ENCODE measurements at places on chromosomes 7 and 10.

DNA sequence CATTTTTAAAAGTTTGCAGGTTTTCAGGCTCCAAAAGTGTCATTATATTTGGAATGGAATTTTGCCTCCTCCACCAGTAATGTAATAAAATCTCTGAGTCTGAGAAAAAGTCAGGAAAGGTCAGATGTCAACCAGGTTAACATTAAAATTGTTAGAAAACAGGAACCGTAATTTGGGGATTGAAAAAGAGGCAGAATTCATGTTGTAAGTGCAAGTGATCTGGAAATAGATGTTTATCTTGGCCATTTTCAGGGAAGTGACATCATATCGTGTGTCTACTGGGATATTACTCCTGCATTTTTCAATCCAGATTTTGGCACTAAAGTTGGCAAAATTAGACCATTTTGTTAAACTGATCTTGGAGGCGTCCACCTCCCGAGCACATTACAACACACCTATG, 428.5 kb upstream of the MGMT start:
- DNase-seq: no peak

- no peak for DNase-seq
These were observed 1.4 kb downstream of the ZNF438 start for GRCh38 chr10:31030260-31030659.

DNA sequence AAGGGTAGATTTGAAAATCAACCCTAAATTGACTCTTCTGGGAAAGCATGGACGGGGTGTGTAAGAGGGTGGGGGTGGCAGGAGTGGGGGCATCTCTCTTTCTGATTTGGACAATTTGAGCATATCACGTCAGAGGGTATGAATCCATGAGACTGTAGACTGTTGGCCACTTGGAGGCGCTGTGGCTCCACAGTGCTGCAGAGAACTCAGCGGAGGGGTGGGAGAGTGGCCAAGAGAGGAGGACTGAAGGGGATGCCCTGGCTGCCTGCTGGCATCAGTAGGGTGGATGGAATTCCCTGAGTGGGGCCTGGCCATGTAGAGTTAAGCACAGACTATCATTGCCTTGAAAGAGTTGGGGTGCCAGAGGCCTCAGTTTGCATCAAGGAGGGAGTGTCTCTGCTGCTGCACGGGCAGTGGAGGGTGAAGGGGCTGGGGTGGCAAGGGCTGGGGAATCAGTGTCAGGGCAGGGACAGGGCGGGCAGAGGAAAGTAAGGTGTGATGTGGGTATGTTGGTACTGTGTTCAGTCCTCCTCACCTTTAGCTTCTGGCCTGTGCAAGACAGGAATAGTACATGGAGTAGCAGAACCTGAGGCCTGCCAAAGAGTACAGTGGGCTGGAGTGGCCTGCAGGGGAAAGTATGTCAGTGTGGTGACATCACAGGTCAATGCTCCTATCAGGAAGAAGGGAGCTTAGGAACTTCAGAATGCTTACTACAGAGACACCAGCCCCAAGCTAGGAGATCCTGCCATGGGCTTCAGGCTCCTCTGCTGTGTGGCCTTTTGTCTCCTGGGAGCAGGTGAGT, 133.5 kb upstream of the PRSS58 start:
- DNase-seq: no peak

DNA sequence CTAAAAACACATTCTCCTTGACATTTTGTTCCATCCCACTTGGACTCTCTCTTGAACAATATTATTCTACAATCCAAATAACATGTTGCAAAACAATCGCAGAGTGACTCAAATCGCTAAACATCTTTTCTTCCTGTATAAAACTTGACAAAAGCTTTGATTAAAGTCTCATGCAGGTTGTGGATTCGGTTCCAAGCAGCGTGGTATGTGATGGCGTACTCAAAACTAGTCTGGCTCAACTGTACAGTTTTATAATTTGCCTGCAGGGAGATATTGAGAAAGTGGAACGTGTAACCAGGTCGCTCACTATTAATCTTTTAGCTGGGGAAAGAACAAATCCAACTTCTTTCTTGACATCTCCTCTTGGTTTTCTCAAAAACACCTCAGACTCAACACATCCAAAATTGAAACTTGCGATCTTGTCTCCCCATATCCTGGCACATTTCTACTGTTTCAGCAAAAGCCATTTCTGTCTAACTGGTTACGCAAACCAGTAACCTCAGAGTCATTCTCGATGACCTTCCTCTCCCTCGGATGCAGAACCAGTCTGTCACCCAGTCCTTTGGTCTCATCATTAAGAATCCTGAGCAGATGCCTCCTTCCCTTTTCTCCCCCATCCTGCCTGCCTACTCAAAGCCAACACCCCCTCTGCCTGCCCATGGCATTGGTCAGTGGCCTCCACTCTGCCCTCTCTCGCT, 100.1 kb downstream of the CACNB2 start:
- no peak for DNase-seq

DNA sequence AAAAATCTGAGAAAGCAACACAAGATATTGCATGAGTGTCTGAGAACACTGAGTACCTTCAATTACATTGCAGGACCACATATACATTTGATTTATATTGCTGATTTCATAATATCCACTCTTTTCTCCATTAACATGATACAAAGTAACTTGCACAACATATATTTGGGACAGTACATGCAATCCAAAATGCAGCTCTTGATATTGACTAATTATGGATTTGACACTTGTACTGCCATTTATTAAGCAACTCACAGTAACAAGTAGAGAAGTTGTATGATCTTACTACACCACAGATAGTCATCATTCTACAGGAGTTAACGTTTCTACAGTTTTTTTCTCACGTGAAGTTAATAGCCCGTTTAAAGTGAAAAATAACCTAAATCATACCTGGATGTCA, 46.7 kb downstream of the USP6NL start:
- DNase-seq: no peak

- no peak for DNase-seq
These were observed 169.3 kb upstream of the BET1 start for GRCh38 chr7:94173436-94173835.

- DNase-seq: no peak
These were observed 83.7 kb downstream of the RBM33 start for GRCh38 chr7:155728116-155728515.

- no peak for DNase-seq
These were observed 39.2 kb downstream of the PAPOLB start for GRCh38 chr7:4822677-4823076.

GRCh38 chr7:31493714-31494181, 20.1 kb upstream of the ITPRID1 start:
- no peak for DNase-seq

DNA sequence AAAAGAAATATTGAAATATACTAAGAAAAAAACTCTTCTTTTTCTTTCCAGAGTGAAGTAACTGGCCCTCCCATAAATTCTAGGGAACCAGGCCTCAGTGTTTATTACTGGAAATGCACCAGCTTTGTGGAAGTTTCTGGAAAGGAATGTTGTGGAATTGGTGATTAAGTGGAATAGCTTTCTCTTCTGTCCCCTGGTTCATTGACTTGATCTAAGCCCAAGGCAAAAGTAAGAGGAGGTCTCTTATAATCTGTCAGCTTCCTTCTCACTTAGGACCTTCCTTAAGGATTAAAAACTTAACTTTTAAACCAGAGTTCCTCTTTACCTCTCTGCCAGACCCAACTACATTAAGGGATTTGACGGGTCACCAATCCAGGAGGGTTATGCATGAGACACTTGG, 266.2 kb downstream of the SLC25A13 start:
- DNase-seq: no peak

GRCh38 chr7:86328801-86329433, 314.8 kb upstream of the GRM3 start:
- no peak for DNase-seq

GRCh38 chr7:44223362-44224079, 22.7 kb downstream of the YKT6 start:
- no peak for DNase-seq

DNA sequence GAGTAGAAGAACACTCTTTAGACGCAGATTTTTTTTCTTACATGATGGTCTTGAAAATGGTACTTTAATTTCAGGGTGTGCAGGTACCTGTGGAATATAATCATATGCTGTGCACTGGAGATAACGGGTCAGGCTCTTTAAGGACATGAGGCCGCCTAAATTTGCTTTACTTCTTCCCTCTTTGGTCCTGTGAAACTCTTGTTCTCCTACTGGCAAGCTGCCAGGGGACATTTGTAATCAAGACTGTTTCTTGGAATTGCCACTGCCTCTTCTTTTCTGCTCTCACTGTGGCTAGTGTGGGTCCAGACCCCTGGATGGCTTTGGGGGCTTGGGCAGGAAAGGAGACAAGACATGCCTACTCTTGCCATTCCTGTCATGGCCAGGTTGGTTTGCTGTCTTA, 146.0 kb downstream of the SND1 start:
- no peak for DNase-seq

- no peak for DNase-seq
These were observed 160.7 kb downstream of the NXPH1 start for GRCh38 chr7:8594115-8594514.

DNA sequence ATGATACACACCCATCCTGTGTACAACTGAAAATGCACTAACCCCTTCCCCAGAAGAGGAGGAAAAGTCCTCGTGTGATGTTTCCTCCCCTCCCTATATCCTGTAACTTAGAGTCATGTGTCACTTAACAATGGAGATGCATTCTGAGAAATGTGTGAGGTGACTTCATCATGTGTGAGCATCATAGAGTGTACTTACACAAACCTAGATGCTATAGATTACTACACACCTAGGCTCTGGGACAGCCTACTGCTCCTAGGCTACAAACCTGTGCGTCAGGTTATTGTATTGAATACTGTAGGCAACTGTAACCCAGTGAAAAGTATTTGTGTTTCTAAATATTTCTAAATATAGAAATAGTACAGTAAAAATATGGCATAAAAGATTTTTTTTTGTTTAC, 98.6 kb upstream of the FAM180A start:
- no peak for DNase-seq

DNA sequence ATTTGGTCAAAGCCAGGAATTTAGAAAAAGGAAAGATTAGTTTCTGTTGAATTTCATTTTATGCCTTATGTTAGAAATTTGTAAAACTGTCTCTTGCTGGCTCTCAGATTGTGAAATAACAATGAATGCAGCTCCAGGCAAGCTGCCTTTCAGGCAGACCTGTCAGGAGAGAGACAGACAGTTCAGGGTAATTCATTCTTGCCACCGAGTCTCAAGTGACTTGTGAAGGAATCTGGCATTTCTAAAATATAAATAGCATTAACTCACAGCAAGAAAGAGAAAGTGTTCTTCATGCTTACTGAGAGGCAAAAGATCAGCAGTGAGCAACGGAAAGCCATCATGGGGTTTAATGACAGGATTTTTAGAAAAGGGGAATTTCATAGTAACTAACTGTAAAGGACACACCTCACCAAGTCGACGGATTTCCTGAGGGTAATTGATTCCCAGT, 442.3 kb upstream of the AKR1E2 start:
- no peak for DNase-seq
